Right ventricle myocardium superior (tissue), 1 donor: ENCODE measurements at places on chromosomes 16 and 17.

DNA sequence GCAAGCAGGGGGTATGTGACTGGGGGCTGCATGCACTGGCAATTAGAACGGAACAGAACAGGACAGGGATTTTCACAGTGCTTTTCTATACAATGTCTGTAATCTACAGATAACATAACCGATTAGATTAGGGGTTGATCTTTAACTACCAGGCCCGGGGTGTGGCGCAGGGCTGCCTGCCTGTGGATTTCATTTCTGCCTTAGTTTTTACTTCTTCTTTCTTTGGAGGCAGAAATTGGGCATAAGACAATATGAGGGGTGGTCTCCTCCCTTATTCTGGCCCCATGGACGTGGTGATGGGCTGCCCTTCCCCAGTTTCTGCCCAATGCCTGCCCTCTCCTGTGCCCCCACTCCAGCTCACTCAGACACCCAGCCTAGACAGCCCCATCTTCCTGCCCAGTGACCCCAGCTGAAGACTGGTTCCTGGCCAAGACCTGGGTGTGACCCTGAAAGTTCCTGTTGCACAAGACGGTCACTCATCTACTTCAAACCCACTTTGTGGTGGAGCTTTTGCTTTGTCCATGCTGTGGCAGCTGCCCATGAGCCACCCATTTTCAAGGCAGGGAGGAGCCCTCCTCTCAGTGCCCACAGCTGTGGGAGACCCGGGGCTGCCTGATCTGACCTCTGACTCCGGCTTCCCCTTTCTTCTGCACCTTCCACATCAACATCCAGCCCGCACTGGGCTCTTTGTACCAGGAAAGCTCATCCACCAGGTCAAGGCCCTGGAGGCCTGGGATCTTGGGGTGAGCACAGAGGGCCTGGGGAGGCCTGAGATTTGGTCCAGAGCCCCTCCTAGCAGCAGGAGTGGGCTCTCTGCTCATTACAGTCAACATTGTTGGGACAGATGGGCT is 18.6 kb downstream of the ALOX12B start:
- DNase-seq, result peak; percentile 67

DNA sequence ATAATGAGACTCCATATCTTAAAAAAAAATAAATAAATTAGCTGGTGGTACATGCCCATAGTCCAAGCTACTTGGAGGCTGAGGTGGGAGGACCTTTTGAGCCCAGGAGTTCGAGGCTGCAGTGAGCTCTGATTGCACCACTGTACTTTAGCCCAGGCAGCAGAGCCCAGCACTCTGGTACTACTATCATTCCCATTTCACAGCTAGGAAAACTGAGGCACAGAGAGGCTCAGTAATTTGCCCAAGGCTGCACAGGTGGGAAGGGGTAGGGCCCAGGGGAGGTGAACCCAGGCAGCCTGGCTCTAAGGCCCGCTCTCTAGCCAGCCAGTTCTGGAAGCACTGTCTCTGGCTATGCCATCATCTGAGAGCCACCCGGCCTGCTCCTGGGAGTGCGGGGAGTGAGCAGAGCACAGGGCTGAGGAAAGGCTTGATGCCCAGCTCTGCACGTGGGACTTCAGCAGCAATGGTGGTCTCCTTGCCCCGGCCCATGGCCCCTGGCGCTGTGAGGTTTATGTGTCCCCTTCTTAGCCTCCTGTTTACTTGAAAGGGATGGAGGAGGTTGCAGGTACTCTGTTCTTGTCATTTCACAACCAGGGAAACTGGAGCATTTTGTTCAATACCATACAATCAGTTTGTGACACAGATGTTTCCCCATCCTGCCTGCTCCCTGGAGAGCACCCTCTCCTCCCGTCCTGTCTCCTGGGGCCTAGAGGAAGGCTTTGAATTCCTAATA is 222.3 kb downstream of the KATNIP start:
- DNase-seq, result peak; percentile 10

GRCh38 chr17:35167666-35168065 is 20.0 kb downstream of the UNC45B start:
- no peak for DNase-seq

- DNase-seq, result no peak
Observed at GRCh38 chr17:81295676-81296381, 722 bp upstream of the SLC38A10 start.

- no peak for DNase-seq
Observed at GRCh38 chr16:75343286-75343685, 90.0 kb downstream of the CFDP1 start.

- no peak for DNase-seq
Observed at GRCh38 chr16:21222495-21223337, 10.8 kb upstream of the ANKS4B start.

DNA sequence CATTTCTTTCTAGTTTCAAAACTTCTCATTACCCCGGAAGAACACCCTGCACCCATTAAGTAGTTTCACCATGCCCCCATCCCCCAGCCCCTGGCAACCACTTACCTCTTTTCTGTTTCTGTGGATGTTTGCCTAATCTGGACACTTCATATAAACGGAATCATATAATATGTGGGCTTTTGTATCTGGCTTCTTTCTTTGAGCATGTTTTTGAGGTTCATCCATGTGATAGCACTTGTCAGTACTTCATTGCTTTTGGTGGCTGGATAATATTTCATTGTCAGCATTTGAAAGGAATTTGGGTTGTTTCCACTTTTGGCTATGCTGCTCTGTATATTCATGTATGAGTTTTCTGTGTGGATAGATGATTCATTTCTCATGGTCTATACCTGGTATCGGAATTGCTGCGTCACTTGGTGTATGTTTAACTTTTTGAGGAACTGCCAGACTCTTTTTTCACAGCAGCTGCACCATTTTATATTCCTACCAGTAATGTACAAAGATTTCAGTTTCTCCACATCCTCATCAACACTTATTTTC is 30.0 kb upstream of the SLC5A10 start:
- no peak for DNase-seq

GRCh38 chr16:20673071-20673806 is 24.2 kb downstream of the ACSM1 start:
- DNase-seq, result no peak

GRCh38 chr17:41722231-41722630 is 10.1 kb downstream of the GAST start:
- no peak for DNase-seq

DNA sequence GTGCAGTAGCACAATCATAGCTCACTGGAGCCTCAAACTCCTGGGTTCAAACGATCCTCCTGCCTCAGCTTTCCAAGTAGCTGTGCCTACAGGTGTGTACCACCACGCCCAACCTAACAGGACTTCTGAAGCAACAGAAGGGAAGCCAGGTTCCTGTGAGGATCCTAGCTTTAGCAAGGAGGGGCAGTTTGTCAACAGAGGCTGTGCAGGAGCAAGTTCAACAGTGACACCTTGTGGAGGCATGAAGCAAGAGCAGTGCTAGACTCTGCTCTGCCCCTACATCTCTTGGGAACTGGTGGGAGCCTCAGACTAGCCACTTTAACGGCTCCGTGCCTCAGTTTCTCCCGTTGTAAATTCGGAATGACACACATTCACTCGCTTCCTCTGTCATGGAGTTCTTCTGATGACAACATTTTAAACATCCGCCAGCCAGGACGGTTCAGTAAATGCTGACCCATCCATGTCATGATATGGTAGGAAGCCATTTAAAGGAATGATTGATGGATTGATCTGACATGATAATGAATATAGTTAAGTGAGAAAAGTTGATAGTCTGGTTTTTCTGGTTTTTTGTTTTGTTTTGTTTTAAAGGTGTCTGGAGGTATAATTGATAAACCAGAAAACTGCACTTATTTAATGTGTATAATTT is 218.7 kb downstream of the MRTFB start:
- no peak for DNase-seq

DNA sequence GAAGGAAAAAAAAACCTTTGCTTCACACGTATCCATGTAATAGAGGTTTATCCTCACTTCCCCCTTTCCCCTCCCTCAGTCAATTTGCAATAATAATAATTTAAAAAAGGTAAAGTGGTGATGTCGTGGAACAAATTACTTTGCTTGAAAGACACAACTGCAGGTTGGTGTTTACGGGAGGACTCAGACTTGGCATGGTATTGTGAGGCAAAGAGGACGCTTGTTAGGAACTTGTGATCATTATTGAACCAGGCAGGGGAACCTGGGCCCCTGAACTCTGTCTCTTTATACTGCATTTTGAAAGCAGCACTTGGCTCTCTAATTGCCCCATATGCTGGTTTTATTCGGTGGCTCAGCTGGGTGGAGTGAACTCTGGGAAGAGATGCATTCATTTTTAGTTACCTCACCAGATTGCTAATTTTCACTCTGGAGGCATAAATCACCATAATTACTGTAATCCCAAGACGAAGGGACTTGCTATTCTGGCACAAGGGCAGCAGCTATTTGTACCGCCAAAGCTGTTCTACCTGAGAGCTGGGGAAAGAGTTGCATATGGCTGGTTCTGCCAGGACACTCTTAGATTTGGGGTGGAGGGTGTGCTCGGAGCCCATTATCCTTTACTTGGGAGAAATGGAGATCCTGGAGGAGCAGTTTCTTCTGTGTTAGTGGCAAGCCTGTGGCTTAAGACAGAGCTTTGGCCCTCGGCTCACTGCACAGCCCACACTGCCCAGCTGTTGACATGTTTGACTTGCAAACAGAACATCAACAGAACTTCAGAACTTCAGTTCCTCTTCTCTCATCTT is 5.7 kb upstream of the DHX8 start:
- no peak for DNase-seq

- no peak for DNase-seq
Observed at GRCh38 chr17:66966704-66967418, 2.4 kb downstream of the CACNG4 start.

DNA sequence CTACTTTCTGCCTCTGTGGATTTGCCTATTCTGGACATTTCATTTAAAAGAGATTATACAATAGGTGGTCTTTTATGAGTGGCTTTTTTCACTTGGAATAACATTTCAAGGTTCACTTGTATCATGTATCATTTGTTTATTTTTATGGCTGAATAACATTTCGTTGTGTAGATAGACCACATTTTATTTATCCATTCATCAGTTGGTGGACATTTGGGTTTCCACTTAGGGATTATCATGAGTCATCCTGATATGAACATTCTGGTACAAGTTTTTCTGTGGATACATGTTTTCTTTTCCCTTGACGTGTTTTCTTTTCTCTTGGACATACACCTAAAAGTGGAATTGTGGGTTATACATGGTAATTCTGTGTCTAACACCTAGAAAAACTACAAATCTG is 25.3 kb downstream of the PRSS54 start:
- no peak for DNase-seq

GRCh38 chr17:75828741-75829140 is 15.5 kb downstream of the UNC13D start:
- DNase-seq, result no peak

DNA sequence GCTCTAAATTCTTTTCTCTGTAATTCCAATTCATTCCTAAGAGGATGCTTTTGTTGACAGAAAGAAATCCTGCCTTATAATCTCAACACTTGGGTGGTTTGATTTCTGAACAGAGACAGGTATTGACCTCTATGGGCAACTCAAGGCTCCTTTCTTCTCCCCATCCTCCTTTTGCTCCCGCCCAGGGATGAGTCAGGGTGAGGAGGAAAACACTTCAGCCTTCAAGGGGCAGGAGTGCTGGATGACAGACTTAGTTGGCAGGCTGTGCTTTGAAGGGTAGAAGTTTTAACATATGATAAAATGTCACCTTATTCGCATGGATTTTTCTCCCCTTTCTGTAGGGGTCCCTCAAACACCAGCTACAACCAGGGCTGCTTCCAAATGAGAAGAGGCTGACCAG is 16.7 kb upstream of the TOM1L1 start:
- DNase-seq, result no peak

- DNase-seq, result no peak
Observed at GRCh38 chr17:83086199-83086880, 6.9 kb downstream of the METRNL start.

- no peak for DNase-seq
Observed at GRCh38 chr16:72099377-72099818, 5.8 kb downstream of the DHX38 start.

- no peak for DNase-seq
Observed at GRCh38 chr16:21336231-21336630, 58.1 kb upstream of the CRYM start.

DNA sequence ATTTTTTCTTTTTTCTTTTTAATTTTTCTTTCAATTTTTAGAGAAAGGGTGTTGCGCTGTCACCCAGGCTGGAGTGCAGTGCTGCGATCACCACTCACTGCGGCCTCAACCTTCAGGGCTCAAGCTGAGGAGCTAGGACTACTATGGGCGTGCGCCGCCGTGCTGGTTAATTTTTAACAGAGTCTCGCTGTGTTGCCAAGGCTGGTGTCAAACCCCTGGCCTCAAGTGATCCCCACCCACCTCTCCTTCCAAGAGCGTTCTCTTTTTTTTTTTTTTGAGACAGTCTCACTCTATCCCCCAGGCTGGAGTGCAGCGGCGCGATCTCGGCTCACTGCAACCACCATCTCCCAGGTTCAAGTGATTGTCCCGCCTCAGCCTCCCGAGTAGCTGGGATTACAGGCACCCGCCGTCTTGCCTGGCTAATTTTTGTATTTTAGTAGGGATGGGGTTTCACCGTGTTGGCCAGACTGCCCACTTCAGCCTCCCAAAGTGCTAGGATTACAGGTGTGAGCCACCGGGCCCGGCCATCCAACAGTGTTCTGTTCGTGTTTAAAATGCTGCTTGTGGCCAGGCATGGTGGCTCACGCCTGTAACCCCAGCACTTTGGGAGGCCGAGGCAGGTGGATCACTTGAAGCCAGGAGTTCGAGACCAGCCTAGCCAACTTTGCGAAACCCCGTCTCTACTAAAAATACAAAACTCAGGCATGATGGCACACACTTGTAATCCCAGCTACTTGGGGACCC is 14.5 kb upstream of the RPL13 start:
- no peak for DNase-seq

DNA sequence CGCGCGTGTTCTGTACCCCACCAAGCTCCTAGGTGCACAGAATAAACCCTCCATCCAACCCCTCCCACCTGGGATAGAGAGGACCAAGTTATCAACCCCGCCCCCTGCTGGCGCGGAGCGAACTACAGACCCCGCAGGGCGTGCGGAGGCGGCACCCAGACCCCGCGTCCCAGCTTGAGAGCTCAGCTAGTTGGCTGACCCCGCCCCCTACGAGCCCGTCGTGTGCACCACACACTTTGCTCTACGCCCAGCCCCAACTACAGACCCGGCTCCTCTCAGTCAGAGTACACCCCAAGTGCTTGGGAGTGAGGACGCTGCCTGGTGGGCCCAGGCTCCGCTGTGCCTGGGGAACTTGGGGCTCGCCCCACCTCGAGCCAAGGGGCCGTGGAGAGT is 1.5 kb downstream of the GRIN2A start:
- DNase-seq, result peak; percentile 41

DNA sequence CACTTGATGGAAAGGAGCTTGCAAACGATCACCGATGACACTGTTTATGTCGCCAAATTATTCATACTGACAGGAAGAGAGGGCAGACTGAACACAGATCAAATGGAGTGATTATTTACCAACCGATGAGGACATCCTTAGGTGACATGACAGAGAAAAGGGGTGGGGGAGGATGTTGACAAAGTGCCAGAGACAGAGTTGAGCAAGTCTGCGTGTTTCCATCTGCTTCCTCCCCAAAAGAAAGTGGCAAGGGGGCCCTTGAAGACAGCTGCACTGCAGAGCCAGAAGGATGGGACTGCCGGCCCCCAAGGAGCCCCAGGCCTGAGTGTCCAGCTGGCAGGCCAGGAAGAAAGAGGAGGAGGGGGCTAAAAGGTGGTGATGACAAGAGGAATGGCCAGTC is 191.0 kb upstream of the RPL38 start:
- DNase-seq, result no peak

GRCh38 chr17:79095345-79096055 is 20.9 kb downstream of the ENGASE start:
- DNase-seq, result no peak

- DNase-seq, result no peak
Observed at GRCh38 chr16:70378869-70379493, 32.3 kb downstream of the DDX19A start.
